ENCODE measurements at places on chromosomes 3 and 15.

DNA sequence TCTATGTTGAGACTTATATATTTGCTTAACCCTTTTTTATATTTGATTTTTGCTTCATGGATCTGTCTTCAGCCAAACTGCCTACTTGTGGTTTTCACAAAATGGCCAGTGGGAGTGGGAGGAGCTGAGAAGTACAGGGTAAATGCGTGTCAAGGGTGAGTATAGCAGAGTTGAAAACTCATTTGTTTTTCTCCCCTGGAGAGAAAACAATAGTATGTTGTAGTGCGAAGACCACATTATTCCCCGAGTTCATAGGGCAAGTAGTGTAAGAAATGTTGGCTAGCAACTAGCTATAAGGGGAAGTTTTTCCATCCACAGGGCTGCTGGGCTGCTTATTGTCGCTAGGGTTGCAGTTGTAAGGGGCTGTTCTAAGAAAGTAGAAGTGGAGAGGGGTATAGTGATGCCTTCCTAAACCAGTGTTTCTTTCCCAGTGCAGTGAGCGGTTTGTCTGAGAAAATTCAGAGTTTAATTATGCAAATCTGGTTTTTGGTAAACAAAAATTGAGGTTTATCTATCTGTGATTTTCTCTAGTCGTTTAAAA, 153.8 kb upstream of the AZI2 start:
- DNase-seq: no peak

DNA sequence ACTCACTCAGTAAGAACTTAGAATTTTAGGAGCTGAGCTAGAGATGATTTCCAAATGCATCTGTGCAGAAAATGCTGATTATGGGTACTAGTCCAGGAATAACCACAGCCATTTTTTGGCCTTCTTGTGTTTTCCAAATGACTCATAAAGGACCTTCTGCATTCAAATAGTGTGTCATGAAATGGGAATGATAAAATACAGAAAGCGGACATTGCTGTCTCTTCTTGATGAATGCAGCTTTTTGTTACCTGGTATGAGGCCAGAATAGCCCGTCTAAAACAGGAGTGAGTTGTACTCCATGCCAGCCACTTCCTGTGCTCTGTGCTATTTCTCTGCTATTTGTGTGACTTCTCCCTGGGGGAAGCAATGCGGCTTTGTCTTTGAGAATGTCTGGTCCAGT, 20.5 kb upstream of the FRMD5 start:
- DNase-seq: no peak

- no peak for DNase-seq
Observed at GRCh38 chr15:77620297-77620696, 12.4 kb downstream of the LINGO1 start.

DNA sequence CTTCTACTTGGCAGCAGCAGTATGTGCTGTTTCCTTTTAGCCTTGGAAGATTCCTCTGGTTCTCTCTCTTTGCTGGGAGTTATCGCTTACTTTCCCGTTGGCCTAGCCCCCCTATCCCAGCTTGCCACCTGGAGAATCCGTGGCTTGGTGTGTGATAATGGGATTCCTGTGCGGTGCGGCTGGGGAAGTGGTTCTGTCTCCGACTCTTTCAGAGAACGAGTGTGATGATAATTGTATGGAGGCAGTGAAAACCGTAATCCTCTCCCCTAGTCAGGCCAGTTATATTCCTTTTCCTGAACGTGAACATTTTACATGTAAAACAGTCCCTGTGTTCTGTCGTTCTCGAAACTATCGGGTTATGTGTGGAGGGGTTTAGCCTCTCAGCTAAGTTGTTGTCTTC, 300.1 kb upstream of the C2CD4B start:
- DNase-seq: no peak

GRCh38 chr3:194095464-194095863, 40.5 kb upstream of the HES1 start:
- DNase-seq: no peak

- DNase-seq: no peak
Observed at GRCh38 chr3:72307438-72308115, 522.6 kb upstream of the PROK2 start.

GRCh38 chr3:126782536-126782935, 78.5 kb downstream of the CHCHD6 start:
- peak; percentile 90 for DNase-seq

- DNase-seq: no peak
Observed at GRCh38 chr3:38743043-38743442, 73.0 kb downstream of the SCN10A start.

DNA sequence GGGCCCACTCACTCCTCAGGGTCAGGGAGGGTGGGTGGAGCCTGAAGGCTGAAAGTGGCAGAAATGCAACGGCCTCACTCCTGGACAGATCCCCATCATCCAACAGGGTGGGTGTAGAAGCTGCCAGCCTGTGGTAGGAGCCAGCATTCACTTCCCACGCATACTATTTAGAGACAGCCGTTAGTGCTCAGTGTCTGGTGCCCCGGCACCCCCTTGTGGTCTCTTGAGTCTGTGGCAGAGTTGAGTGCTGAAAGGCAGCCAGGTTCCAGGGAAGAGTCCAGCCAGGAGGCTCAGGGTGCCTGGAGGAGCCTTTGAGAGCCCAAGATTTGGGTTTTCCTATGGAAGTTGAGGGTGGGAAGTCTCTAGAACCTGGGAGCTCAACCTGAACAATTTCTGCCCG, 2.1 kb upstream of the GNAT1 start:
- peak; percentile 39 for DNase-seq

DNA sequence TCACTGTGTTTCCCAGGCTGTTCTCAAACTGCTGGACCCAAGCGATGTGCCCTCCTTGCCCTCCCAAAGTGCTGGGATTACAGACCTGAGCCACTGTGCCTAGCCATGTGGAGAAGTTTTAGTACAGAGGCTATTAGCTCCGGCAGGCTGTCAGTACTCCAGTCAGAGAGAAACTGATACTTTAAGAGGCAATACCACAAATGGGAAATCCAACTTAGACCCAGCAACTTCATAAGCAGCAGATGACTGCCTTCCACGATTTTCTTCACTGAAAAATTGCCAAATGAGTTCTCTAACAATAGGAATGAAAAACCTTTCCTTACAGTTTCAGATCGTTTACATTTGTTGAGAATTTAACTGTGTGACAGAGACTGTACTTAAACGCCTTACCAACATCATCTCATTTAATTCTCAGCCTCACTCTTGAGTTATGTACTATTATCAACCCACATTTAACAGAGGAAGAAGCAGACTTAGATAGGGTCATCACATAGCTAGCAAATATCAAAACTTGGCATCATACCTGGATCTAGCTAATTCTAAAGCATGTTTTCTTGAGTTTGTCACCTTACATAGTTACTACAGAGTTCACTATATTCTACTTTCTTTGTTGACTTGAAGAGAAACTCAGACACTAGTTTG, 127.4 kb downstream of the TCF12 start:
- DNase-seq: no peak

GRCh38 chr15:50051811-50052419, 67.1 kb downstream of the ATP8B4 start:
- peak; percentile 18 for DNase-seq

DNA sequence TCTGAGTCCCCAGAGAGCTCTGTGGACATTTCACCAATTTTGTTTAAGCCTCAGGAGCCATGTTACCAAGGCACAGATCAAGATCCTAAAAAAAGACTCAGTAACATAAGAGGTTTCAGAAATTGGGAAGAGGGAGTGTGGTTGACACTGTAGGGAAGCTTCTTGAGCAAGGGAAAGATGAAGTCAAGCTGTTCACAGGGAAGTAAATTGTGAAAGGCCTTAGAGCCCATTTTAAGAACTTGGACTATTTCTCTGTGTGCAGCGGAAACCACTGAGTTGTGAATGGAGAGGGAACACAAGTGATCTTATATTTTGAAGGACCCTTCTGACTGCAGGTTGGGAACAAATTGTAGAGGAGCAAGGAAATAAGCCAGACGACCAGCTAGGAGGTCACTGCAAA, 18.7 kb downstream of the BCL2A1 start:
- DNase-seq: no peak

DNA sequence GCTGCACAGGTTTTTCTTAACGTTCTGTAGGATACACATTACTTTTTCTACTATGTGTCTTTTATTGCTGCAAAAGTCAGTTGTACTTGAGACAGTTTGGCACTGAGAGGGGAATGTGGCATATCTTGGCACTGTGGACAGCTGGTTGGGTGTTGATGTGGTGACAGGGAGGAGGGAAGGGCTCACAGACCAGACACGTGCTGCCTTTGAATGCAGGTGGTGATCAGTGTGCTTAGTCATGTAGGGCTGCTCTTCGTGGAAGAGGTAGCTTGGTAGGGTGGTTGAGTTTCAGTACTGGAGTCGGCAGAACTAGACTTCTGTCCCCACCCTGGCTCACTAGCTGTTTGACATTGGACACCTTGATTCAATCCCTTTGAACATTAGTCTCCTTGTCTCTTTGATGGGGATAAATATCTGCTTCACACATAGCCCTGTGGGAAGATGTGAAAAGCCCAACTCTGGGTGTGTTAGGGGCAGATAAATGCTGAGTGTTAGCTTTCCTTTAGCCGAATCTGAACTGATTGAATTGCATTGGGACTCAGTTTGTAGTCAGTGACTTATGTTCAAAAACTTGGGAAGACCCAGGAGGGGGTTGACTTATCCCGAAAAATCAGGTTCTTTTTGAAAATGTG, 108.4 kb downstream of the PTPRG start:
- DNase-seq: peak; percentile 29

- no peak for DNase-seq
Observed at GRCh38 chr3:187027531-187028278, 97.4 kb downstream of the ST6GAL1 start.

DNA sequence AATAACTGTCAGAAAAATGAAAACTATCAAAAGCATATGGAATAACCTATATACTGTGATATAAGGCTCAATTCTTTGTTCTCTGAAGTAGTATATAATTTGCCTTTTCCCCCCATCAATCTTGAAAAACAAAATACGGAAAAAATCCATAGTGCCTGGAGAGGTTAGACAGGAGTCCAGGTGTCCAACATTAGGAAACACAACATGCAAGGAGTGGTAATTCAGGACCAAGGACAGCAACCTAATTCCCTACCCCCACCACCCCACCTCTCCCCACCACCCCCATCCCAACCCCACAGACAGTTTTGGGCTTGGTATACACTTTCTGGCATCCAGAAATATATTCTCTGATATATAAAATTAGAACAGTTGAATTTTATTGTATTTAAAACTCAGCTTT, 55.1 kb upstream of the SLC25A26 start:
- DNase-seq: no peak

GRCh38 chr3:60877188-60877587, 374.1 kb downstream of the FHIT start:
- DNase-seq: no peak

DNA sequence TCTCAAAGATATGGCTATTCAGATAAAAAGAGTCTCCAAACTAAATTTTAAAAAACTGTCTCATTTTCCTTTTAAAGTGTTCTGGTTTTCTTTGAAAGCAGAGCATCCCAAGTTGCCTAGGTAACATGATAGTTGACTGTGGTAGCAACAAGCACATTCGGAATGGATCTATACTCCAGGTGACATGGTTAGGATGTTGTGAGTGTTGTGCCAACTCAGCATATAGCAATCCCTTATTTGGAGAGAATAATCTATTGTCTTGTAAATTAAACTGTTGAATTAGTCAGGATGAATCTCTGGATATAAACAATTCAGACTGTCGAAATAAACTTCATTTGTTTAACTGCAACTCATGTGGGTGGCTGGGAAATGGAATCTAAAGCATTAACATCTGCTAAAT, 418.6 kb downstream of the TUSC7 start:
- DNase-seq: no peak

GRCh38 chr15:49235446-49236124, 65.5 kb downstream of the GALK2 start:
- peak; percentile 60 for DNase-seq

- peak; percentile 52 for DNase-seq
Observed at GRCh38 chr15:42650208-42651066, 75.0 kb downstream of the STARD9 start.

GRCh38 chr15:87907676-87908446, 348.7 kb downstream of the NTRK3 start:
- DNase-seq: no peak

DNA sequence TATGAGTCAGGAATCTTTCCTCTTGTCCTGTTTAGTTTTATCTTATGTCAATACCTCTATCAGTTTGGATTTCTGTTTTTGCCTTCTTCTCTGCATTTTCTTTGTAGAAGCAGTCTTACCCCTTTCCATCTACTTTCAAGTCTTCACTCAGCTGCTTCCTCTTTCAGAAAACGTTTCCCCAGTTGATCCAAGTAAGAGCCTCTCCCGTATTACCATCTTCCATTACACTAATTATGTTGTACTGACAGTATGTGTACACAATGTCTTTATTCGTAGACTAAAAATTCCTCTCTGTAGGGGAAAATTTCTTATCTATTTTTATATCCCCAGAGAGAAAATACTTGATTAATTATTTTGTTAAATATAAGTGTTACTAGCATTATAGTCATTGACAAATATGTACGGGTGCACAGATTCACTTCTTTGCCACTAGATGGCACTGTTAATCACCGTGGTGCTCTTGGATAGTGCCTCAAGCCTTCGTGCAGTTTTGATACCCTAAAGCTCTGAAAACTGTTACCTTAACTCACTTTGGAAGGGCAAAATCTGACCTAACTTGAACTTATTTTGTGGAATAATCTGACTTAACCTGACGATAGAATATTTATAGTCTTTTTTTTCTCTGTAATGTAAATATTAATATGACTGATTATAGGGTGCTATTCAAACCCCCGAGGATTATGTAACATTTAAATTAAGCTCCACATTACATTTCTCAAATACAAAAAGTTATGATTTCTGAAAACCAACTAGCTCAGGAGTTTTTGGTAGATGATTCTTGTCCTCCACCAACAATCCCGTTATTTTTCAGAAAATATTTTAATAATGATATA, 74.2 kb upstream of the POU1F1 start:
- DNase-seq: peak; percentile 77

- peak; percentile 50 for DNase-seq
Observed at GRCh38 chr3:104437131-104437750, 929.5 kb upstream of the ALCAM start.

- no peak for DNase-seq
Observed at GRCh38 chr3:61015408-61015807, 235.8 kb downstream of the FHIT start.

- peak; percentile 37 for DNase-seq
Observed at GRCh38 chr3:12049675-12050074, 45.5 kb downstream of the SYN2 start.

- no peak for DNase-seq
Observed at GRCh38 chr3:114112696-114113095, 56.2 kb downstream of the QTRT2 start.

GRCh38 chr15:50911621-50912020, 3.1 kb downstream of the AP4E1 start:
- no peak for DNase-seq

Data from LoVo (cell line).